ENCODE measurements at places on chromosomes 7 and 10.

GRCh38 chr7:47839381-47839780 lies 108.9 kb downstream of the PKD1L1 start:
- DNase-seq = no peak

GRCh38 chr10:28676326-28676967 lies 874 bp upstream of the BAMBI start:
- DNase-seq = no peak

DNA sequence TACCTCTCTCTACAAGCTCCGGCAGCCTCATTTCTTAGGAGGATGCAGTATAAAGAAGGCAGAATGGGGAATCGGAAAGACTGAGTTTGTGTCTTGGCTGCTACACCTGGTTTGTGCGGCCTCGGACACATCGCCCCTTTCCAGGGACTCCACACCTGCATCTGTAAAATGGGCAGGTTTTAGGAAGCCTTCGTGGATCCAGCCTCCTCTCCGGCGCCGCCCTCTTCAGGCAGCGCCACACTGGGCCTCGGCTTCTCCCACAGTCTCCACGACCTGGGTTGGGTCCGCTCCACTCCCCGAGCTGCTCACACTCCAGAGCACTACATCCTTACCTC lies 341 bp downstream of the GOT1 start:
- no peak for DNase-seq

GRCh38 chr7:149743476-149744255 lies 29.7 kb downstream of the ZNF467 start:
- DNase-seq = no peak

- DNase-seq = no peak
Observed at GRCh38 chr10:49218480-49218879, 30.3 kb upstream of the TMEM273 start.

DNA sequence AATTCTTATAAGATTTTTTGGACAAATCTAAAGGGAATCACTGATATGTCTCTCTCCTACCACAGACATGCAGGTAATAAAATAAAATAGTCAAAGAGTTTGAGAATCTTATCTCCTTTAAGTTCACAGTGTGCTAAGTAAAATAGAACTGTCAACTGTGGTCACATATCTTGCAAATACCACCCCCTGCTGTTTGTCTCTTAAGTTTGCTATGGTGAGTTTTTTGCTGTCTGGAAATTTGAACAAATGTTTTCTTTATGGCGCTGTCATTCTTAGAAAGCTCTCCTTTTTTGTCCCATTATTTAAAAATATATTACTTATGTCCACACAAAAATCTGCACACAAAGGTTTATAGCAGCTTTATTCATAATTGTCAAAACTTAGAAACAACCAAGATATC lies 19.6 kb downstream of the GIMAP5 start:
- DNase-seq = peak; percentile 37

DNA sequence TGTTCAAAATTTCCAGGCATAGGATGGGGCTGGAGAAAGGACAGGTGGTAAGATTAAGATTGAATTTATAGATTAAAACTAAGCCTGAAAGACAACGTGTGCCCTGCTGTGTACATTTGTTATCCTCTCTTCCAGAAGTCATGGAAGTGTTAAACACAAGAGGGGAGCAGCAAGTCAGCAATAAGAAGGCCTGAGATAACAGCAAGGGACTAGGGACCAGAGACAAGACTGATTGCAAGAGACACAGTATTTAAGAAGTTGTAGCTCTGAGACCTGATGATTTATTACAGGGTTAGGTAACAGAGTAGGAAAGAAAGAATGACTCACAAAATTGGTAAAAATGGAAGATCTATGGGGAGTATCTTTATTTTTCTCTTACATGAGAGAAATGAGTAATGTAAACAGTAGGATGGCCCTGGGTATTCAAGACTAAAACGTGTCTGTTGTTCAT lies 55.7 kb upstream of the COL1A2 start:
- DNase-seq = no peak

DNA sequence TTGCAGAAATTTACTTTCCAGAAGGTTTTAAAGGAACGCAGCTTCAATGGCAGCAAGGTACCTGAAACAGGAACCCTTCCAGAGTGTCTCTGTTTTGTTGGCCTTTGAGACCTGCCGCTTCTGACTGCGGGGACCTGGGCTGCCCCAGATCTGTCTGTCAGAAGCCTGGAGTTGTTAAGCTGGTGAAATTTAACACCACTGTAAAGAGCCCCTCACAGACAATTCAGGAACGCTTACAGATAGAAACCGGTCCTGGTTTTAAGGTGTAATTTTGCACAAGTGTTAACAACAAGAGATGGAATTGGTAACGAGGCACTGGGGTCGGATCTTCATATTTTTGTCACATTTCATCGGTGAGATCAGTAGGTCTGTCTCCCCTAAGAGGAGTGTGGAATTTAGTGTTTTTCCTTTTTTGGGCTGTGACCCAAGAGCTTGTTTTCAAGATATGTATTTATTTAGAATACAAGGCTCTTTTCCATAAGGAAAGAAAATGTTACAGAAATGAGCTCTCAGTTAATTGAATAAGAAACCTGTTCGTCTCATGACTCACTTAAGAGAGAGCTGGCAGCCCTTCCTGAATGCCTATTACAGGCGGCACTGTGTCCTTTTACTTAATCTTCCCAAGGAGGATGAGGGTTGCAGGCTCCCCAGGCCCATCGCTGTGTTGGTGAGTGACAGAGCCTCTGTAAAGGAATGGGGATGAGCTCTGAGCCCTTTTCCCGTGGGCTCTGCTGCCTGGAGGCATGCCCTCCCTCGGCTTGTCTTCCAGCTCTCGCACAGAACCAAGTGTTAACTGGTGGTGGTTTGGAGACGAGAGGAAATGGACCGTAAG lies 168.7 kb downstream of the CUX1 start:
- DNase-seq = no peak

GRCh38 chr7:25087855-25088254 lies 37.2 kb downstream of the CYCS start:
- DNase-seq = peak; percentile 81

- DNase-seq = peak; percentile 91
Observed at GRCh38 chr10:88064608-88065382, 201.4 kb downstream of the PTEN start.

DNA sequence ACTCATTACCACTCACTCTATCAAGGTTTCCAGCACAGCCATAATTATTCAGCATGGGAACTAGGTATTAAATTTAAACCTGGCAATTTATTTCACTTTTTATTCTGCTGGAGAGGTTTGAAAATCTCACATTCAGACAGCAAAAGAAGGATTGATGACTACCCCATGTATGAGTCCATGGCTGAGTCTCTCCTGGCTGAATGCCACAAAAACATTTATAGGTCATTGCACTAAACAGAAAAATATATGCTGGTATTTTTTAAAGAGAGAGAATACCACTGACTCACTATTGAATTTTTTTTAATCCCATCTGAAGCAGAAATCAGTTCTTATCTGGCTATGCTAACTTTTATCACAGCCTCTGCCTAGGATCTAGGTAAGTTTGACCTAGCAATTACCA lies 336.3 kb downstream of the PPP1R3A start:
- no peak for DNase-seq

DNA sequence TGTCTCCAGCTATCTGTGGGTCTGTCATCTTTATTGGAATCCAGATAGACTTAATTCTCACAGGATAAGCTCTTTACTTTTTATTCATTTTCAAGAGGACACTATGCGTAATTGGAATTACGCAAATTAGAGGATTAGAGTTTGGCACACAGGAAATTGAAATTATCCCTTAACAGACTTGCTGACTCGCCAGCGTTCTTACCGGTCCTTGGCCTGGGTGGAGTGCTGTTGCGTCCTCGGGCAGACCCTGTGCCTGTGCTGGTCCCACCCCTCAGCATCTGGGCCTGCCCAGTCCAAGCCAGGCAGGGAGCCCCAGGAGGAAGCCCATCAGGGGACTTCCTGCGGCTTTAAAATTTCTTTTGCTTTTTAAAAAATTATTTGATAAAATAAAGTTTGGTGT lies 101.8 kb downstream of the MKI67 start:
- no peak for DNase-seq

DNA sequence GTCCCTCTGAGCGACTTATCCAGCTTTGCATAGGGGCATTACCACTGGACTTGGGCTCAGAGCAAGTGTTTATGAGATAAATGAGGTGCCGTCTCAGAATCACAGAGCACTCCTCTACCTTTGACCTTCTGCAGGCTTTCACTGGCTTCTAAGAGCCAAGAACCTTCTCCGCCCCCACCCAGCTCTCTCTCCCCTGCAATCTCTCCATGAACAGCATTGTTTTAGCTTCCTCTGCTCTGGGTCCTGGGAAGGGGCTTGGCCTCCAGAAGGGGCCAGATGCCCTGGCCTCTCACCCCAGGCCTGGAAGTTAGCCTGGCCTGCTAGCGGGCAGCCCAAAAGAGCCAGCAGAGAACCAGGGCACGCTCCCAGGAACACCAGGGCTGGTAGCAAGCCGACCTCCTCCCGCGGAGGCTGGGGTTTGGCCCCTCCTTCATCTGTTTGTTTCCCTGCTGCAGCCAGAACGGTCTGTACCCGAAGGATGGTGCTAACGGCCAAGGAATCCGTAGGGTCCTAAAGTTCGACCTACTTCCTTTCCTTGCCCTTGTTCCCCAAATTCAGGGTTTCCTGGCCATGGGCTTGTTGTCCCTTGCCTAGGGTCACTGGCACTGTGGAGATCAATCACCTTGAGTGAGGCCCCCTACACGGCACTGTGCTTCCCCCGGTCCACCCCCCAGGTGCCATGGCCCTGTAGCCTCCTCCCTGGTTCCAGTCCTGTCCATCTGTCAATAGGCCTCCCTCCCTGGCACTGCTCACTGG lies 18.7 kb upstream of the DDIT4 start:
- DNase-seq = peak; percentile 63

DNA sequence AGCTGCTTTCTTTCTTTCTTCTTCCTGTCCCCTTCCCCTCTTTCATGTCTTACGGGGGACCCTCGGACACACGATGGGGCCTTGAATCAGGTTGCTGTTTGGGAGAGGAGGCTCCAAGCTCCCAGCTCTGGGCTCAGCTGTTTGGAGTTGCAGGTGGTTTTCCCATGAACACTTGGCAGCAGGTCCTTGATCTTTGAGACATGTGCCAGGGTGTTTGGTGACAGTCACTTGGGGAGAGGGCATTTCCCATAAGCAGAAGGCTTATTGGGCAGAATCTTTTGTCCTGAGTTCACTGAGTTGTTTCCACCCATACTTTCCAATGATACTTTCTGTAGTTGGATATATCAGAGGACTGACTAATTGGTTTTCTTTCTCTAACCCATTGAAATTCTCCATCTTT lies 104.7 kb upstream of the SH2B2 start:
- no peak for DNase-seq

DNA sequence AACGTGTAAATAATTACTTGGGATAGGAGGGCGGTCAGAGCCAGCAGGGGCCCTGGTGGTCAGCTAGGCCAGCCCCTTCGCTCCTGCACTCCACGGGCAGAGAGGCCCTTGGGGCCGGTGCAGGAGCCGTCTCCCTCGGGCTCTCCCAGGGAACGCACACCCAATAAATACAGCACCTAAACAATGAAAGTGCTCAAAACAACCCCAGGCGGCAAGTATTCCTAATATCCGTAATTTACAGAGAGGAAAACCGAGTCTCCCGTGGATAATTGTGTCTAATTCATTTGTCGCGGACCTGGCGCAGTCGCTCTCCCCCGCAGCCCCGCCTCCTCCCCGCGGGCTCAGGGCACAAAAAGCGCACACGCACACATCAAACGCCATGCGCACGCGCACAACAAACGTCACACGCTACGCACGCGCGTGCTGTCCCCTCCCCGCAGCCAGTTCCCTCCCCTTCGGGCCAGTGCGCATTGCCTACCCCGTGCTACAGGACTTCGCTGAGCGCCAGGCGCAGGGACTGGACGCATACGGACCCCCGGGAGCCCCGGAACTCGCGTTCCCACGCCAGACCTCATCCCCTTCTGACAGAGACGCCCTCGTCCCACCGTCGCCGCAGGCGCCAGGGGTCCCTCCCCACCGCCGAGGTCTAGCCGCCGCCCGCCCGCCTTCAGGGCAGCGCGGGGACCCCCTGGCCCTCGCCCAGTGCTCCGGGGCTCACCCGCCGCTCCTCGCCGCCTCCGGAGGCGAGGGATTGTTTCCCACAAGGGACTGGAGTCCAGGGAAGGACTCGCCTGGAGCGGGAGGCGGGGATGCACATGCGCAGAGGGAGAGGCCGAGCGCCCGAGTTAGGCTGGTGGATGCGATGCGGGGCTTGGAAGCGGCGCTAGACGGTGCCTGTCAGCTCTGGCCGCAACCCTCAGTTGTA lies at the start of gene ZNF248:
Gene ZNF248, minus strand, starts transcription at position 324 of the 925 bp plus-strand sequence. CDS start 1,300 bp downstream, outside the sequence.
- DNase-seq = peak; percentile 98

GRCh38 chr10:42428534-42428933 lies 209.8 kb downstream of the ZNF33B start:
- no peak for DNase-seq

DNA sequence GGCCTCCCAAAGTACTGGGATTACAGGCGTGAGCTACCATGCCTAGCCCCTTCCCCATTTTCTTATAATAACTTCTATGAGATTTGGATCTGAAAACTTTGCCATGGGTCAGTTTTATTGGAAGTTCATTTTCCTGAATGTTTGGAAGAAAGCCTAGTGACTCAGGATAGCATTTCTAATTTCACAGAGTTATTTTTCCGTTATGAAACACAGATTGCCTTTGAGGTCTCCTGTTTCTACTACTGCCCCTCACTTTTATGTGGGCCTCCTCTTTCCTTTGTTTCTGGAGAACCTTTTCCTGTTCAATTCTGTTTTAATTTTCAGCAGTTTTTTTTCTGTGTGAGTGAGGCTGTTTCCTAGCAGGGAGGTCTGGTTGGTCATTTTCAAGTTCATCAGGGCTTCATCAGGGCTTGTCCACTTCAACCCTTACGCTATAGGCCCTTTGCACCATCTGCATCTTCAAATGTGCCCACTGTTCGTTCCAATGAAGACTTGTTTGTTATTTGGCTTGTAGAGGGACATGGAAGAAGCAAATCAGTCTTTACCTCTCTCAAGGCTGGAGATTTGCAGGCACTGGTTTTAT lies 58.7 kb downstream of the BMPR1A start:
- DNase-seq = no peak

DNA sequence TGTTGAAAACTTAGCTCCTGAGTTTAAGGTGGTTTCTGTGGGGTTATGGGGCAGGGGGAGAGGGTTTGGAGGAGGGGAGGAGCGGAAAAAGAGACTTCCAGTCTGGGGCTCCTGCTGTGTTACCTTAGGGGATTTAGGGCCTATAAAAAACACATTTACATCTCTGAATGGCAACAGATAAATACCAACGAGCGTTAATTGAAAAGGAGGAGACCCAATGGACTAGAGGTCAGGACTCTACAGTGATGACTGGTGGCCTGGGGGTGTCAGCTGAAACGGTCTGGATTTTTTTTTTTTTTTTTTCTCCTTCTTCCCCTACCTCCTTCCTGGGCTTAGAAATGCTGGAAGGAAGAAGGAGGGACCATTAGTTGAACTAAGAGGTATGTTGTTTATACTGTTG lies 47.4 kb downstream of the AUTS2 start:
- no peak for DNase-seq

GRCh38 chr7:47332213-47332612 lies 249.7 kb downstream of the TNS3 start:
- no peak for DNase-seq

- DNase-seq = no peak
Observed at GRCh38 chr7:78315119-78315518, 516.5 kb downstream of the PHTF2 start.

GRCh38 chr10:33776419-33777070 lies 442.1 kb upstream of the NRP1 start:
- DNase-seq = no peak
